ENCODE measurements at places on chromosomes 5 and 9. TPM values are rescaled to one million over a fixed set of nuclear protein-coding genes. Genes with fewer than 3 reads are reported as not detected.

Gene CATSPER3
- total RNA-seq, result 0.32 TPM

Gene GMCL2
- total RNA-seq, result not detected

Gene CER1
- not detected for total RNA-seq

Gene DOCK2
- total RNA-seq, result 6.3 TPM

Gene AOPEP
- total RNA-seq, result 158 TPM

Gene DDX4
- total RNA-seq, result not detected

Gene ASS1
- total RNA-seq, result 74.4 TPM

Gene NR2F1
- 0.70 TPM for total RNA-seq

Gene EIF4E1B
- not detected for total RNA-seq

Gene GPR21
- total RNA-seq, result not detected

Gene FAT2
- not detected for total RNA-seq

Gene OR13C3
- total RNA-seq, result not detected

Gene CCDC171
- 1.6 TPM for total RNA-seq

Gene PPP2R2B
- 0.19 TPM for total RNA-seq

Gene ZNF883
- 5.7 TPM for total RNA-seq

Gene GDNF
- not detected for total RNA-seq

Gene SYK
- total RNA-seq, result 6.5 TPM

Gene FBN2
- total RNA-seq, result 23.5 TPM

Gene ADAMTS2
- total RNA-seq, result 3.6 TPM

Gene CD180
- 0.65 TPM for total RNA-seq

Gene CYLC2
- not detected for total RNA-seq

Gene NDFIP1
- total RNA-seq, result 50.7 TPM

Gene MSX2
- 1.2 TPM for total RNA-seq

Gene SNCAIP
- total RNA-seq, result 1.2 TPM

Gene CAVIN4
- total RNA-seq, result 66.6 TPM

Gene CDC26
- 40.1 TPM for total RNA-seq

Gene SLC28A3
- total RNA-seq, result 0.24 TPM

Gene DAB2IP
- total RNA-seq, result 44.7 TPM

Gene RIOK2
- total RNA-seq, result 21.0 TPM

Gene ERP44
- total RNA-seq, result 13.5 TPM

Gene ELAVL2
- total RNA-seq, result not detected

Gene ISL1
- not detected for total RNA-seq

Gene HAPLN1
- total RNA-seq, result 0.32 TPM

Gene IL13
- not detected for total RNA-seq

Gene KIAA1191
- total RNA-seq, result 70.8 TPM

Gene GRXCR2
- 9.6 TPM for total RNA-seq

Gene COL23A1
- total RNA-seq, result 18.8 TPM

Measured in Right ventricle myocardium superior (tissue), 1 donor.